Lung microvascular endothelial cell (primary cell): ENCODE measurements at places on chromosomes 7 and 10.

- no peak for DNase-seq
These were observed 252.2 kb upstream of the YAE1 start for GRCh38 chr7:39313974-39314373.

DNA sequence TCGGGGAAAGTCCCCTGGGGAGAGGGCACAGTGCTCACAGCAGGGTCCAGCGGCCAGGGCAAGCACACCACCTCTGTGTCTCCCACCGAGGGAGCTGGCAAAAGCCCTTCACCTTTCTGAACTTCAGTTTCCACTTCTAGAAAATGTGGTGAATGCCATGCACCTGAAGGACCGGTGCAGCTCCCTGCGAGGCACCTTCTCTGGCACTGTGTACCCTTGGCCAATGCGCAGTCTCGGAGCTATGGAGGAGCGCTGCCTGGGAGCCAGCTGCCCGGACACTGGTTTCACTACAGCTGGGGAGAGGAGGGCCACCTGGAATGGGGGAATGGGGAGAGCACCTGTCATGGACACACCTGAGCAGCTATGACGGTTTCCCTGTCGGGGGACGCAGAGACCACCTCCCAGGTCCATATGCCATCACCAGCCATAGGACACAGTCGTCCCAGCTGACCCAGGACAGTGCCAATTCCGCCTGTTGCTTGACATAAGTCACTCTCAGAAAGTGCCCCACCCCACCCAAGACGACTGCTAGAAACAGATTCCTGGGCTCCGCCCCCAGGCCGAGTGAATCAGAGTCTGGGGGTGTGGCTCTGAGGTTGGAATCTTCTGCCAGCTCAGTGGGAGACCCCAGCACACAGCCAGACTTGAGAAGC is 16.8 kb downstream of the RASGEF1A start:
- DNase-seq, result no peak

DNA sequence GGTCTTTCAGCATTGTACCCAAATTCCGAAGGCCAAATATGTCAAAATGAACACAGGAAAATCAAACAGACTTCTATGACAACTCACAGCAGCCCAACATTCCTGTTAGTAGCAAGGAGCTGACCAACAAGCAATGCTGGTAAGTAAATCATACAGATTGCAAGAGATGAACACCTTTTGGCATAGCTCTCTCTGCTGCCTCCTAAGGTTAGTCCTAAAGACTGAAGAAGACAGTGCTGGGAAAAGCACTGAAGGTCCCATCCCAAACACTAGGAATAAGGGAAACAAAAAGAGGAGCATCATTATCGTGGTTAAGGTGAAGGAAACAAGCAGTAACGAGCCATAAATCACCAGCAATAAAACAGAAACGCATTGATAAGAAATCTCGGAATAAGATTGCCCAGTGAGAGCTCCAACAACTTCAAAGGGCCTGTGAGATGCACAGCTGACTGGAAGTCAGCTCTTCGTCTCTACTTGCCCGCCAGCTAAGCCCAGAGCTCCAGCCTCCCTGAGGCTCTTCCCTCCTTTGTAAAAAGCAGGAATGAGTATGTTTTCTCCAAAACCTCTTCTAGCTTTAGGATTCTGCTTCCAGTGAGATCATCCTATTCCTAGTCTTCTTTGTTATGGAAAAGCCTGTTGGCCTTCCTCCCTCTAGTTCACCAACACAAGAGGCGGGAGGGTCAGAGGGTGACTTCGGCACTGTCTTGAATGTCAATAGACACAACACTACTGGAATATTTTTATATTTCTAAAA is 15.3 kb downstream of the NUDT5 start:
- DNase-seq, result no peak

- no peak for DNase-seq
These were observed 134.9 kb downstream of the SFMBT2 start for GRCh38 chr10:7275761-7276440.

DNA sequence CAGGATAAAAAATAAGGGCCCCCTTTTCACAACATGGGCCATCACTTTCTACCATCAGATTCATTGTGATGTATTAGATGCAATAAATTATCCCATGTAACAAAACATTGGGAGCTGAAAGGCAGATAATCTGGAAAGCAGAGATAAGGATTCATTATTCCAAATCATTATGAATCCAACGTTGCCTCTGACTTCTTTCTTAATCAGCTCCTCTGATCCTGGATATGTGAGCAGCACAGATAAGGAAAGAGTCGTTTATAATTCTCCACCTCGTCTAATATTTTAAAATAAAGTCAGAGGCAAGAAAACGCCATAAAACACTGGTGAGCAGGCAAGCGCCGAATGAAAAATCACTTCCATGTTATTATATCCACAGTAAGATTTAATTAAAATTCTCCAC is 13.8 kb upstream of the GATA3 start:
- DNase-seq, result no peak

- no peak for DNase-seq
These were observed 213.0 kb upstream of the MAGI2 start for GRCh38 chr7:79666472-79666871.

DNA sequence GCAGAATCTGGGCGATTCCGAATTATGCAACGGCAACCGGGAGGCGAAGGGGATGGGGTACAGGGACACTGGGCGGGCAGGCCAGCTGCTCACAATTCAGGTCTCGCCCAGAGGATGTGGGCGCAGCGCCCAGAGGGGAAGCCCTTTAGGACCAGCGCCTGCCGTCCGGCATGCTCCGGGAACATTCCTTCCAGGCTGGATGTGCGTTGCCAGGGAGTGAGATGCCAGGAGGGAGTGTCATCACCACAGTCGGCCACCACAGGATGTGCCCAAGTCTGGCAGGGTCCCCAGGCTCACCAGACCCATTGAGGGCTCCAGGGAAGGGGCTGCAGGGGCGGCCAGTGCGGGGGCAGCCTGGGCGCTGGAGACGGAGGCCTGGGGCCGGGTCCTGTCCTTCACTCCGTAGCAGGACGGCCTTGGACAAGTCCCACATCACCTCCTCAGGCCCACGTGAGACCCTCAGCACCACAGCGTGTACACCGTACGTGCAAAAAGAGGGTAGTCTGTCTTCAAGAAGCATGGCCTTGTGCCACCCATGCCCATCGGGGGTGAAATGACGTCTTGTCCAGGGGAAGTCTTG is 63.9 kb downstream of the FOXL3 start:
- peak; percentile 86 for DNase-seq

GRCh38 chr10:80163741-80164341 is 31.3 kb downstream of the PLAC9 start:
- no peak for DNase-seq

DNA sequence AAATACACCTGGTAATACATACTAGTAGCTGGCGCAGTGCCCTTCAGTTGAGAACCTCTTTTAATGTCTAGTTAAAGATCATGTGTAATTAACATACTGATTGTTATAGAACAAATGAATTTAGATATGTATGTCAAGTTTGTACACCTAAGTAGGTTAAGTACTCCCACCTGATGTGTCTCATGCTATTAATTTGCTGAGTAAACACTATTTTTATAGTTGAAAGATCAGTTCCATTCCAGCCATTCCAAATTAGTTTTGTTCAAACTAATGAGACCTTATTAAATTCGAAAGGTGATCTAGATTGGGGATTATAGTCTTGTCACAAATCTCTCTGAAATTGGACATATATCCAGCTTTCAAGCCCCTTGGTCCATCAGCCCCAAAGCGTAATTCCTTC is 710.0 kb downstream of the LRMDA start:
- DNase-seq, result no peak

DNA sequence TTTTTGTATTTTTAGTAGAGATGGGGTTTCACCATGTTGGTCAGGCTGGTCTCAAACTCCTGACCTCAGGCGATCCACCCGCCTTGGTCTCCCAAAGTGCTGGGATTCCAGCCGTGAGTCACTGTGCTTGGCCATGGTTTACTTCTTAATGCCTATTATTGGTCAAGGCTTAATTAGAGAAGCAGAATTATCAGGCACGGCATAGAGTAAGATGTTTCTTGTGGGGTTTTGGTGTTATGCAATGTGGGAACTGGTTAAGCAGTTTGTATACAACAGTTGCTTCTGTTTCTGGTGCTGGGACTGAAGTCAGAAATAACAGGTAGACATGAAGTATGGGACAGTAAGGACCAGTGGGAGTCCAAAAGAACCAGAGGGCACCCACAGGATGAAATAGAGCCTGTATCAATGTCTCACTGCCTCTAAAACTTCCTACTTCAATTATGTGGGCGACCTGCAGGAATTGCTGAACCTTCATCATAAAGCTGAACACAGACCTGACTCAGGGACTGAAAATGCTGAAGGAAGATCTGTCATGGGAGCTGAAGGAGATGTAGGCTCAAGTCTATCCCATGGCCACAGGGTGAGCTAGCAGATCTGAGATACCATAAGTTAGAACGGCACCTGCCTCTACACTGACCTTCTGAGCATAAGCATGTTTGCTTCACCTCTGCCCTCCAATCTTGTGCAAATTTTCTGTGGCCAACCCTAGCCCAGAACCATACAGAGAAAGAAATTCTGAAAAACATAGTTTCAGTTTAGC is 38.3 kb upstream of the VCL start:
- no peak for DNase-seq

DNA sequence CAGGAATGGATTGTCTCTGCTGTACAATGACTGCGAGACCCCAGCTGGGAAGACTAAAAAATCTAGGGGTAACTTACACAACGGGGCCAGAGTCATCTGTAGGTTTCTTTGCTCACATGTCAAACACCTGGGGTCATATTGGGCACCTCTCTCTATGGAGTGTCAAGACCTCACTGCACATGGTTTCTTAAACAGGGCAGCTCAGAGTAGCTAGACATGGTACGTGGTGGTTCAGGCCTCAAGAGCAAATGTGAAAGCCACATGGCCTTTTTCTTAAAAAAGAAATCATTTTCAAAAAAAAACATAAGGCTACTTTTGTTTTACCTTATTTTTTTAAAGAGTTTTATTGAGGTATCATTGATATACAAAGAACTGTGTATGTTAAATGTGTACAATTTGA is 162.2 kb upstream of the ITGB1 start:
- no peak for DNase-seq

DNA sequence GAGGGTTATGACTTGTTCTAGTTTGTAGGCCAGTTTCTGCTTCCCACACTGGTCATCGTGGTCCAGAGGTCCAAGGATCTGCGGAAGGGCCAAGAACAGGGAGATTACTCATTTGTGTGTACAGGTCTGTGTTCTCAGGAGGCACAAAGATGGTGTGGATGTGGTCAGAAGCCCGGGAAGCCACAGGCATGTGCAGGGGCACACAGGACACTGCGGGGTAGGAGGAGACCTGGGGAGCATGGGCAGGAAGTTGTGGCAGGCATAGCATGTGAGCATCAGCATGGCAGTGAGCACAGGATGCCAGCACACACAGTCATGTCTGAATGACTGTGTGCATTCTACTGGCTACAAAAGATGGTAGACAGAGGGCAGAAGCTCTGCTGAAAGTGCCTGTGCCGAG is 445.8 kb downstream of the PLXNA4 start:
- no peak for DNase-seq

- no peak for DNase-seq
These were observed 76.0 kb downstream of the PLXDC2 start for GRCh38 chr10:19892270-19892669.

DNA sequence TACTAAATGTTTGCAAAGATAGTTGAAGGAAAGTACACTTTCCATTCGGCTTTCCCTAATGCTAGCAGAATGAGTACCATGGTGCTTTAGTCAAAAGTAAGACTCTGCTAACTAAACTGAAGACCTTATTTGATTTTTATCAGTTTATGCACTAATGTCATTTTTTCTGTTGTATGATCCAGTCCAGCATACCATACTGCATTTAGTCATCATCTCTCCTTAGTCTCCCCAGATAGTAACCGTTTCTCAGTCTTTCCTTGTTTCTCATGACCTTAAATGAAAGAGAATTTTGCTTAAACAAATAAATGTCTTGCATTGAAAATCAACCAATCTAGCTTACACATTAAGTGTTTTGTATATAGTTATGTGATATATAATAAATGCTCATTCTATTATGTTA is 529.5 kb upstream of the SEMA3D start:
- no peak for DNase-seq

DNA sequence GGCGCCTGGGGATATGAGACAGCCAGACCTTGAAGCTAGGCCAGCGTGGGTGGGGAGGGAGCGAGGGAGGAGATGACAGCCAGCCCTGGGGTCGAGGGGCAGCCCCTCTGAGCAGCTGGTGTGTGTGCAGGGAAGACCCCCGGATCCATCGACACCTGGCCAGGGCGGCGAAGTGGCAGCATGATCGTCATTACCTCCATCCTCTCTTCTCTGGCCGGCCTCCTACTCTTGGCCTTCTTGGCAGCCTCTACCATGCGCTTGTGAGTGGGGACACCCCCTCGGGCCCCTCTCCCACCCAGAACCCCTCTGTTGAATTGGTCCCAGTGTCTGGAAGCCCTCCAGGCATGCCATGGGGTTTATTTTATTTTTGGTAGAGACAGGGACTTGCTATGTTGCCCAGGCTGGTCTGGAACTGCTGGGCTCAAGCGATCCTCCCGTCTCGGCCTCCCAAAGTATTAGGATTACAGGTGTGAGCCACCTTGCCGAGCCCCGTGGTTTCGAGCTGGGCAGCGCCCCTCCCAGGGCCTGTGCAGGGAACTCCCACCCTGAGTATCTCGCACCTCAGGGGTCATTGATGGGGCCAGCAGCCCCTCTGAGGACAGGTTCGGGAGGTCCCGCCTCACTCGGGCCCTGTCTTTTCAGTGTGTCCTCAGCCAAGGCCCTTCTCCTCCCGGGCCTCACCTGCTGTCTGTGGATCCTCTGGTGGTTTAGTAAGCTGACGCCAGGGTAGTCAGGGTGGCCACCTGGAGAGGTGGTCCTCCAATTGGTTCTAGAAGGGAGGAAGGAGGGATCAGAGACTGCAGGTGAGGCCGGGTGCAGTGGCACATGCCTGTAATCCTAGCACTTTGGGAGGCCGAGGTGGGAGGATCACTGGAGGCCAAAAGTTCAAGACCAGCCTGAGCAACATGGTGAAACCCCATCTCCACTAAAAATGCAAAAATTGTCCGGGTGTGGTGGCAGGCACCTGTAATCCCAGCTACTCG is 3.8 kb downstream of the UPK3B start:
- DNase-seq, result no peak

- no peak for DNase-seq
These were observed 30.9 kb upstream of the CALU start for GRCh38 chr7:128708235-128708634.

- DNase-seq, result no peak
These were observed 32.6 kb downstream of the DKK1 start for GRCh38 chr10:52346394-52347326.
